ENCODE measurements at places on chromosomes 7 and 10.
A peak's percentile ranks its signal among the peaks of the same experiment; 100 is the strongest.

DNA sequence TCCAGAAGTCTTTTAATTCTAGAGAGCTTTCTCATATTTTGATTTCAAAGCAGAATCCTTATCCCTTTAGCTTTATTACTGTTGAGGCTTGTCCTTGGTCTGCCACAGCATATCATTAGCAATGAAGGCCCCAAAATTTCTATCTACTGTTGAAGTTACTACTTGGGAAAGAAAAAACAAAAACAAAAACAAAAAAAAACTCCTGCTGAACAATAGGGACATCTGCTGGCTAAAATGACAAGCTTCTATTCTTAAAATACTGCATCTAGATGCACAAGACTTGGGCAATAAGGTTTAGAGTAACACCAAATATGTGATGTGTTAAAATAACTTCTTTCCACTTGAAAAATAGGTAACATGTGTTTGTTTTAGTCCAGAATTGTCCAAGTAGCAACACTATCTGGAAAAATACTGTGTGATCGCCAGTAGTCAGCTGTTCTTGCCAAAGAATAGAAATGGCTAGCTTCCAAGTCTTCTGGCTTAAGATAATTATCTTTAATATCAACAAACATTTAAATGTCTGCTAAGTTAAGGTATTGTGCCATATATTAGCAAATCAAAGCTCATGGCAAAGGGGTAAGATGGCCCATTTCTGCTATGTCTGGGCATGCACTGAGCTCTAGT, 3.8 kb upstream of the DMTF1 start:
- no peak for DNase-seq

DNA sequence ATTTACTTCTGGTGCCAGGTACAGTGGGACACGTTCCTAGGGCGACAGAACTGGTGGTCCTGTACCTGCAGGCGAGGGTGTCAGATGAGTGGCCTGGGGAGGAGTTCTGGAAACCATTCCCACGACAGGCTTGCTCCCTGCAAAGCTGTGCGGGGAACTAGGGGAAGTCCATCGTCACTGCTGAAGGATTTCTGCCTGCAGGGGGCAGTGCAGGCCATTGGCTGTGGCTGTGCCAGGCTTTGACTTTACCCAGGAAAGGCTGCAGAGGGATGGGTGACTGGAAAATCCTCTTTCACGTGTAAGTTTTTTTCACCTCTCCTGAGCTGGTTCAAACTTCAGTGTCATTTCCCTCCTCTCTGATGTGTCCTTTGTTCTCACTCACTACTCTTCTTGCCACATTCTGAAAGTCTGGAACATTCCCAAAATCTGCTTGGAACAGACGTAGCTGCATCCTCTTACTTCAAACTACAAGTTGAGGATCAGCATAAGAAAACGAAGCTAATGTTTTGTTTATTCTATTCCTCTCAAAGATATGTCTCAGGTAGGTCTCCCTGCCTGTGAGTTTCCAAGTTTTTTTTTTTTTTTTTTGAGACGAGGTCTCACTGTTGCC, 126.5 kb downstream of the SH2D4B start:
- DNase-seq: no peak

- DNase-seq: no peak
These were observed 89.2 kb upstream of the PFKP start for GRCh38 chr10:2978111-2978510.

DNA sequence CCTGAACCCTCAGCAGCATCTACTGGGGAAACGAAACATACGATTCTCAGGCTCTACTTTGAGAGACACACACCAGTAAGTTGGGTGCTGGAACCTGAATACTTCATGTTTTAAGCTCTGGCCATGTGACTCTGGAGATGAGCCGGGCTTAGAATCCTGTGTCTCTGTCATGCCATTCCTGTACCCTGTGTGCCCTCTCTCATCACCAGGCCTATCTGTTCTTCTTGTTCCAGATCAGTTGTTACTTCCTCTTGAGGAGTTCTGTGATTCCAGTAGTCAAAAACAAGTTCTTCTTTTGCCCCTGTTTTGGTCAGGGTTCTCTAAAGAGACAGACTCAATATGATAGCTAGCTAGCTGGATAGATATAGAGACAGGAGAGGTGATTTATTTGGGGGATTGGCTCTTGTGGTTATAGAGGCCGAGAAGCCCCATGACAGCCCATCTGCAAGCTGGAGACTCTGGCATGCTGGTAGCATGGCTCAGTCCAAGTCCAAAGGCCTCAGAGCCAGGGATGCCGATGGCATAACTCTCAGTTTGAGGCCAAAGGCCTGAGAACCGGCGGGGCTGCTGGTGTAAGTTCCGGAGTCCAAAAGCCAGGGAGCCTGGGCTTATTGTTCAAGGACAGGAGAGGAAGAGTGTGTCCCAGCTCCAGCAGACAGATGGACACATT, 54.3 kb downstream of the CHN2 start:
- no peak for DNase-seq

DNA sequence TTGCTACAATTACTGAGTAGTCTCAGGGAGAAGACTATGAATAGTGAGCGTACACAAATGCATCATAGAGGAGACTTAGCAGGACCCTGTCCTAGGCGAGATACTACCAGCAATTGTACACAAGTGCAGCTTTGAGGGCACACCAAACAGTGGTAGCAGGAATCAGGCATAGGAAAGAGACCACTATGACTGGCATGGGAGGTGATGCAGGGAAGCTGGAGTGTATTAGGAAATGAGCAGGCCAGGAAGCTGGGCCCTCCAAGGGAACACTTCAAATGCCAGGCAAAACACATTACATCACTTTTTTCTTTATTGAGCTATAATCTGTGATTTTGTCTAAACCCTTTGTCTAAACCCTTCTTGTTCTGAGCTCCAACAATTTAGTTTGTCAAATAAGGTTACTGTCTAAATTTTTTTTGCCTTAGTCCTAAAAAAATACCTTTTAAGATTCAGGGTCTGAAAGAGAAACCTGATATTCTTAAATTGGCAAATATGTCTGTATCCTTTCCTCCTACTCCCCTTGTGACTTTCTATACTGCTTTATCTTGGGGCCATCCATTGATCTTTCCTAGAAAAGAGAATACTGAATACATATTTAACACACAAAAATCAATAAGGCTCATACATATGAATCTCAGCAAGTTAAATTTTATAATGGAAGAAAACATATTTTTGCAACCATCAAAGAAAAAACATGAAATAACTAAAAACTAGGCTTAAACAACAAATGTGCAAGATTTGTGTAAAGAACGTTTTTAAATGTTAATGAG, 193.8 kb upstream of the PHYHIPL start:
- DNase-seq: no peak

- no peak for DNase-seq
These were observed 59.3 kb downstream of the OAT start for GRCh38 chr10:124359336-124359832.

DNA sequence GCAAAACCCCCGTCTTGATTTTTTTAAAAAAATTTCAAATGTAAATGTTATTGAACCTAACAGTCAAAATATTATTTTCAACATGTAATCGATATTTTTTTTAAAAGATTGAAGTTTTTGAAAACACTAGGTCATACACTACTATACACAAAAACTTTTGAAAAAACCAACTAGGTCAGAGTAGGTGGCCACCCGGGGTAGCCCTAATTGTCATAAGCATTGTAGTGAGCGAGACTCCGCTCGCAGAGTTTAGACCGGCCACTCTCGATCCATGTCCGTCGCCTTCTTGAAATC, 417 bp downstream of the RFC2 start:
- no peak for DNase-seq

DNA sequence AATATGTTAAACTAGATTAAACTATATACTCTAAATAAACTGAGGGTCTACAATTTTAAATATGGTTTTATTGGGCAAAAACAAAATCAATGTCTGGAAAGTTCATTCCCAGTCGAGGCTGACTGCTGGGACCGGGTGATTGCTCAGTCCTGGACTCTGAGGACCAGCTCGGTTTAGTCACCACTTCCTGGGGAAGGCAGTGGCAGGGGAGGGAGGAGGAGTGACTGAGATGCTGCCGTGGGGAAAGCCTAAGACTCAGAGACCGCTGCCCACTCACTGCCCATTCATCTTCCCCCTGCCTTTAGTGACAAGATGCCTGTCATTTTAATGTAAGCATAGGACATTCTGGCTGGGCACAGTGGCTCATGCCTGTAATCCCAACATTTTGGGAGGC, 29.0 kb downstream of the ATOH7 start:
- DNase-seq: no peak

DNA sequence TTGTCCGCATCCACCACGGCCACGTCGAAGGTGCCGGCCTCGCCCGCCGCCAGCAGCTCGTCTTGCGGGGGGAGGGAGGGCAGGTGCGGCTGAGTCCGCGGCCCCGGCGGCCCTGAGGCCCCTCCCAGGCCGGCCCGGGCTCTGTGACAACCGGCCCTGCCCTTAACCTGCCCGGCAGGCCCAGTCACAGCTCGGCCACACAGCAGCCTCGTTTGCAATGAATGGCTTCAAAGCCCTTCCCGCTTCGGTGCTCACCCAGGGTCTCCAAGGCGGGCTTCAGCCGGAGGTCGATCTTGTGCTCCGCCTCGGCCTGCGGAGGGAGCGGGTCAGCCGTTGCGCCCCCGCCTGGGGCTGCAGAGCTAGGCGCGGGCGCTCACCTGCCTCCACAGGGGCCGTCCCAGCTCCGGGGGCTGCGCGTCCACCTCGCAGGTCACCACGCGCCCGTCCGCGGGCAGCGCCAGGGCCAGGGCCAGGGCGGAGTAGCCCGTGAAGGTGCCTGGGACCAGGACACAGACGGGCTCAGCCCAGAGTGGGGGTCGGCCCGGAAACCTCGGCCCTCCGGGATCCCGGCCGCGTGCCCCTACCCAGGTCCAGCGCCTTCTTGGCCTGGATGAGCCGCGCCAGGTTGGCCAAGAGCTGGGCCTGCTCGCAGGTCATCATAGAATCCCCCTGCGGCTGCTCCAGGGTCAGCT, 928 bp downstream of the COMTD1 start:
- DNase-seq: no peak

GRCh38 chr7:31702354-31702753, 15.3 kb downstream of the PPP1R17 start:
- no peak for DNase-seq

GRCh38 chr7:17408245-17408903, 109.9 kb downstream of the AHR start:
- DNase-seq: peak; percentile 60

DNA sequence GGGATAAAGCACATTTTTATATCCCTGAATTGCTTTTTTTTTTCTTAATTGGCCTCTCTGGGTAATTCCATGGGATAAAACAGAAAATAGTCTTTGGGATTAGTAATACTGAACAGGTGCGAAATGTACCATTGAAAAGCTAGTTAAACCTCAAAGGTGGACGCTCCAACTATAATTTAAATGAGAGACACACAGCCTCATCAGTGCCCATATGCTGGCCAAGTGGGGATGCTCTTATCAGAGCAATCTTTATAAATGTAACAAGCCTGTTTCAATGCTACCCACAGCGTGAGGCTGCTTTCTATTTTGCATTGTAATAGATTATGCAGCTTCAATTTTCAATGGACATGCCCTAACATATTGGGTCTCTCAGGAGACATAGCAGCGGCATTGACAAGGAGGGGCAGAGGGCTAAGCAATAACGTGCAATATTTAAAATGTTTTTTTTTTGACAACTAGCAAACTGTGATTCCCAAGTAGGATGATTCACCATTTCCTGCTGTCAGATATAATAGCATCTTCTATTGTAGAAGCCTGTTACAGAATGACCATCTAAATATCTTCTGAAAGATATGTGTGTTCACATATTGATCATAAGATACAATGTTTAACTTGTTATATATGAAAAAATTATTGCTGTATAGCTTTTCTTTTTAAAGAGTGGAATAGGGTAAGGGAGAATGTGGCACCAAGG, 91.3 kb upstream of the BET1 start:
- no peak for DNase-seq

DNA sequence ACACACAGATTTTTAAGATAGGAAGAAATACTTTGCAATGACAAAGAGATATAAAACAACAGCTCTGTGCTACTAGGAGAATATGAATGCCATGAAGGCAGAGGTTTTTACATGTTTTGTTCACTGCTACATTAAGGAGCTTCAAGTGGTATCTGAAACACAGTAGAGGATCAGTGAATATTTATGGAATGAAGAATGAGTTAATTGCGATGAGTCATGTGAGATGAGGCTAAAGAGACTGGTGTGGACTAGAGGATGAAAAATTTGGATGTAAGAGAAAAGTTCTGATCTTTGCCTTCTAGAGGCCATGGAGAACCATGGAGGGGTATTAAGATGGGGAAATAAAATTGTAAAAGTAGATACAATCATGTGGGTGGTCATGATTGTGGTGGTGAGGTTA, 434.2 kb downstream of the PHTF2 start:
- DNase-seq: no peak
